ENCODE measurements at places on chromosomes 3 and 15.

GRCh38 chr3:12148183-12148940 lies 10.3 kb downstream of the TIMP4 start:
- no peak for DNase-seq

GRCh38 chr3:116069024-116069423 lies 376.3 kb downstream of the LSAMP start:
- no peak for DNase-seq

GRCh38 chr3:194133661-194134230 lies 2.2 kb upstream of the HES1 start:
- no peak for DNase-seq

DNA sequence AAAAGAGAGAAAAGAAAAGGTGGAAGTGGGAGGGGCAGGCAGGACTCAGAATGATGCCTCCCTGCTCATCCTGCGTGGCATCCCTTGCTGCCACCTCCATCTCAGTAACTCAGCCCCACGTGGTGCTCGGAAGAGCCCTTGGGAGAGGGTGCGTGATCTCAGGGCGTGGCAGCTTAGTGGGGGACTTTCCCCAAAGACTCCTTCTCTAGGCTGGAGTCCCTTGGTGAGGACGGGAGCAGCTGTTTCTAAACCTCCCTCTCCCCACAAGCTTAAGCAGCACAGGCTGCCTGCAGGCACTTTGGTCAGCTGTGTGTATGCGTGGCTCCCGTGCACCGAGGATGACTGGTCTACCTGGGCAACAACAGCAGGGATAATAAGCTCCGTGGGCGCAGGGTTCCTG lies 7.4 kb upstream of the ANPEP start:
- DNase-seq: no peak

DNA sequence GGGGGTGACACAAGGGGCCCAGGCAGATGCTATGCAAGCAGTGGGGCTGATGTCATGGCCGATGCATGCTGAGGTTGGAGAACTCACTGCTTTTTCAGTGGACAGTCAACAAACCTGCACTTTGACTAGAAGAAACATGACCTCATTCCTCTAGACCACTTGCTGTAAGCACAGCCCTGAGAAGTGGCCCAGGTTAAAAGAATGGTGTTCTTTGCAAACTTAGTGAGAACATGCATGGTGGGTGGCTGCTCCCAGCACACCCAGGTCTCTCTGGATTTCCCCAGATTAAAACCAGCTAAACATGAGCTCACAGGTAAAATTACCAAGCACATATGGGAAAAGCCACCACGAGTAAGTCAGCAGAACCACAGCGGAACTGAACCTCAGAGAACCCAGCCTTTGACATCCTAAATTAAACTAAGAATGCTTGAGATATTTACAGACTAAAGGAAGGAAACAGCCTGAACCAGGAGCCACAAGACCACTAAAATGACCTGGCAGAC lies 15.5 kb downstream of the DLEC1 start:
- no peak for DNase-seq

GRCh38 chr15:80099241-80099640 lies 39.8 kb downstream of the ZFAND6 start:
- DNase-seq: no peak

Data from stimulated activated CD8-positive, alpha-beta memory T cell treated with anti-CD3 and anti-CD28 coated beads, Interleukin-12 subunit alpha, Interleukin-12 subunit beta, amount 100 ng/mL, for 1 hour (primary cell).